ENCODE measurements at places on chromosomes 13 and 19.

DNA sequence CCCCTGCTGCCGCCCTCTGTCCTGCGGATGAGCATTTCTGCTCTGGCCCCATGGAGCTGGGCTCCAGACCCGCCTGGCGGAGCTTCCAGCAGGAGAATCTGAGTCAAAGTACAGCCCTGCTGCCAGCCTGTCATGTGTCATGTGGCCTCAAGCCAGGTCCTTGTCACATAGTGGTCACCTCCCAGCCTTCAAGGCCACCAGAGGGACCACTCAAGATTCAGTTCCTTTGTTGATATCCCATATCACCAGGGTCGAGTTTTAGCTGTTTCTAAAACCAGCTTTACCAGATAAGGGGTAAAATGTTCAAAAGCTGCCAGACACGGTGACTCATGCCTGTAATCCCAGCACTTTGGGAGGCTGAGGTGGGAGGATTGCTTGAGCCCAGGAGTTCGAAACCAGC, 13.4 kb downstream of the THOP1 start:
- peak; percentile 68 for DNase-seq

DNA sequence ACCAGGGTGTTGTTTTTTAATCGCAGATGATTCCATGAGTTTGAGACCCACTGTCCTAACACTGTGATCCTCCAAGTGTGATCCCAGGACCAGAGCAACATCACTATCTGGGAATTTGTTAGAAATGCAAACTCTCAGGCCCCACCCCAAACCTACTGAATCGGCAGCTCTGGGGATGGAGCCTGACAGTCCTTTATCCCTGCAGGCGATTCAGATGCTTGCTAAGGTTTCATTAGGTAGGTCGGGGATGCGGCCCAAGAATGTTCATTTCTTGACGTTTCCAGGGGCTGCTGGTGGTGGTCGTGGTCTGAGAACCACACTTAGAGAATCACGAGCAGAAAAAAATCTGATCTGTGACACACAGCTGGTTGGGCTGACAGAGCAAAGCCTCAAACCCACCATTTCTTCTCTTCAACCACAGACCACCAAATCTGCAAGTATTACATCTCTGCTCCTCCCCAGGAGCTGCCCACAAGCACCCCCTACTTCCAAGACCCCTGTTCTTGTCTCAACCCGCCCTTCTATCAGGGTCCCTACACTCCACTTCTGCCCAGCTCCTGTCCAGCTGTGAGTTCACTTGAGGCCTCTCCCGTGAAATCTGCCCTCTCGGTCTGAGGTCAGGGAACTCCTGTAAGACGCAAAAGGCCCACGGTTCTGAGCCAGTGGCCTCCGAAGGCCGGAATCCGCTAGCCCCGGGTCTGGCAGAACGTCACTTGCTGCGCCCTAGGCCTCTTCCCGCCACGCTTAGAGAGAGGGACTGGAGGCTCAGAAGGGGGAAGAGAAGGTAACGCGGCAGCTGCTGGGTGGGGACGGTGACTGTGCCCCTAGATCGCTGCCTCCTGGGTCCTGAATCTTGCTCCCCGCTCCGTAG, 1.1 kb upstream of the FARP1 start:
- peak; percentile 67 for DNase-seq

- no peak for DNase-seq
Observed at GRCh38 chr13:85640727-85641126, 158.5 kb downstream of the SLITRK6 start.

DNA sequence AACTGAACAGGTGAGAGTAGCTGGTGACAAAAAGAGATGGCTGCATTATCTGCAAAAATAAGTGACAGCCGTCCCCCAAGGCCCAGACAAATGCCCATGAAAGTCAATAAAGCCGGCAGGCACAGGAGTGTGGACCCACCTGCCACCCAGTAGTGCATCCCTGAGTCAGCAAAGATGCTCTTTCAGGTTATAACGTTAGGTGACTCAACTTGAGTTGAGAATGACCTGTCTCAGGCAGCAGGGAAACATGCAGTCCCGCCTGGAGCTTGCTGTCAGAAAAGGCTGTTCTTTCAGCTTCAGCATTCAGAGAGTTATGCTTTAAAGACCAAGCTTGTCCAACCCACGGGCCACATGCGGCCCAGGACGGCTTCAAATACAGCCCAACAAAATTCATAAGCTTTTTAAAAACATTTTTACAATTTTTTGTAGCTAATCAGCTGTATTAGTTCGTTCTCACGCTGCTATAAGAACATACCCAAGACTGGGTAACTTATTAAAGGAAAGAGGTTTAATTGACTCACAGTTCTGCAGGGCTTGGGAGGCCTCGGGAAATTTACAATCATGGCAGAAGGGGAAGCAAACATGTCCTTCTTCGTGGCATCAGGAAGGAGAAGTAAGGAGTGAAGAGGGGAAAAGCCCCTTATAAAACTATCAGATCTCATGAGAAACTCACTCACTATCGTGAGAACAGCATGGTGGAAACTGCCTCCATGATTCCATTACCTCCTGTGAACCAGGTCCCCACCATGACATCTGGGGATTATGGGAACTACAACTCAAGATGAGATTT, 110.4 kb downstream of the RAB20 start:
- DNase-seq: no peak

GRCh38 chr13:26017196-26017921, 34.5 kb downstream of the SHISA2 start:
- no peak for DNase-seq

DNA sequence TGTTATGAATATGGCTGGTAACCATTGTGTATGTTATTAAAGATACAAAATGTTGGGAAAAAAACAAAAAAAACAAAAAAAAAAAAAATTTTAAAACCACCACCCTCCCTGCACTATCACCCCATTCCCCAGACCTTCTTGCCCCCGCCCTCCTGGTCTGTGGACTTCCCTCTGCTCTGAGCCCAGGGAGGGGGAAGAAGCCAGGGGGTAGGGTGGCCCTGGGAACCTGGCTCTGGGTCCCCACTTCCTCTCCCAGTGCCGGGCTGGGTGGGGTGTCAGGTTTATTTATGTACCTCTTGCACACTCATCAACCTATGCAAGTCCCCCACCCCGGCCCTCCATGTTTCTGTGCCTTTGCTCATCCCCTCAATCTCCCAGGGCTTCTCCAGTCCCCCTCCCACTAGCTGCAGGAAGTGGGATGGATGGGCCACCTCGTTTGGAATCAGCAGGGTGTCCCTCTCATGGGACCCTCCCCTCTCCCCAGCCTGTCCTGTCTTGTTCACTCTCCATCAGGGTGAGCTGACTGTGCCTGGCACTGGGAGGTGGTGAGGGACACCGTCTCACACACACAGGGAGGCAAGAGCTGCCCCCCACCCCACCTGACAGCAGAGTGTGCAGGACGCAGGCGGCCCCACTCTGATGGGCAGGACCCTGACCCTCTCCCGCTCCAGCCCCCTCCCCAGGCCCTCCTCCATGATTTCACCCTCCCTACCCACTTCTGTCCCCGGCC, 5.9 kb downstream of the PAF1 start:
- no peak for DNase-seq

- no peak for DNase-seq
Observed at GRCh38 chr19:4063369-4064148, 3.1 kb downstream of the ZBTB7A start.

DNA sequence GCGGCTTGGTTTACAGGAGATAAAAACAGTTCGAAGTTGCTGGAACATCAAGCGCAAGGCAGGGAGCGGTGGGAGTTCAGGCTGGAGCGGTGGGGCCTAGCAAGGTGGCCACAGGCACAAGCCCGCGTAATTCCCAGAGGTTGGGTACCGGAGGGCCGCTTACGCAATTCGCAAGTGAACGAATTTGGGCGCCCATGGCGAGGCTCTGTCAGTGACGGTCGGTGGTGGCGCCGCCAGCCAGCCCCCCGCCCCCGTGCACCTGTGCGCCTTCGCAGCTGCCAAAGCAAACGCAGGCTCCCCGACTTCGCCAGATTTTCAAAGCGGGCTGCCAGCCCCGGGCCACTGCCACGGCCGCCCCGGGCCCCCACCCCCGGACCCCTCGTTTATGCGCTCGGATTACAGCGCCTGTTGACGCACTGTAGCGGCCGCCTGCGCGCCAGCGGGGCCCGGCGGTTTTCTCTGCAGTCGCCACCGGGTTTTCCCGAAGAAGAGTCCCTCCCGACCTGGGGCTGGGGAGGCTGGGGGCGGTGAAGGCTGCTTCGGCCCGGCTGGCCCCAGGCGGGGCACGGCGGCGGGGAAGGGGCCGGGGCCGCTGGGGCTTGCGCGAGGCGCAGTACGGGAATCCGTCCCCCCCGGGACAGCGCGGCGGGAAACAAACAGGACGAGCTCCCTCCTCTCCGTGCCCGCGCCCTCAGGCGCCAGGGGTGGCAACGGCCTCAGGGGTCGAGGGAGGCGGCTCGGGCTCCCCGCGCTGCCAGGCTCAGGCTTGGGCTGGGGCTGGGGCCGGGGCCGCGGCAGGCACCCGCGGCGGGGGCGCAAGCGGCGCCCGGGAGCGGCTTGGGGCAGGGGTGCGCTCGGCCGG, 709 bp downstream of the N4BP2L1 start:
- peak; percentile 69 for DNase-seq

GRCh38 chr13:69657676-69658075, 449.9 kb upstream of the ATXN8OS start:
- no peak for DNase-seq

- DNase-seq: no peak
Observed at GRCh38 chr13:43258771-43259170, 235.4 kb downstream of the DNAJC15 start.

DNA sequence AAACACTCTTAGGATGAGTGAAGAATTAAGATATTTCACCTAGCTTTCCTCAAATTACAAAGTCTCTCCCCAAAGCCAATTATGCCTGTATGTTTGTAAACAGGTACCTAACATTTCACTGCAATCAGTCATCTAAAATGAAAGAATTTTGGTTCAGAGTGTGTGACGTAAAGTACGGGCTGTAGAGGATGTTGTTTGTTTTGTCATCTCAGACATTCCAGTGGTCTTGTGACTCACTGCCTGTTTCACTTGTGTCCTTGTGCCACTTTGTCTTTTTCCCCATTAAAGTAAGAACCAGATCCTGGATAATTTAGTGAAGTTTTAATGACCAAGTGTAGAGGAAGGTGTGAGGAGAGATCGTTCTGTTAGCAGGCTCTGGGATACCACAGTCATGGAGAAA, 28.6 kb upstream of the EID2 start:
- DNase-seq: no peak

- no peak for DNase-seq
Observed at GRCh38 chr13:50149932-50150331, 134.7 kb downstream of the KCNRG start.

- peak; percentile 93 for DNase-seq
Observed at GRCh38 chr19:40613690-40614621, 12.8 kb downstream of the LTBP4 start.

- DNase-seq: no peak
Observed at GRCh38 chr19:1648459-1648849, 4.0 kb downstream of the TCF3 start.

DNA sequence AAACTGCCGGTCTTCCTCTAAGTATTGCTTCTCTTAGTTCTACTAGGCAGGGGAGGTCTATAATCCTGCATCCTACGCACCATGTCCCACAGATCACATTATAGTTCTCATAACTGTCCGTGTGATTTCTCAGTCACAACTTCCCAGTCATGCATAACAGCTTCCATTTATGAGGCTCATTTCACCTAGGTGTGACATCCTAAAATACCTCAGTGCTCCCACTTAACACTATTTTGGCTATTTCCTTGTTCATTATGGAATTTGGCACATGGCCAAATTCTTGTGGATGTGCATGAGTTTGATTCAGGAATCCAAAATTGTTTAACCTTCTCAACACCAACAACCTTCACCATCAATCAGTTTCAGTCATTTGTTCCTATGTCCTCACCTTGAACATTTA, 989.9 kb downstream of the OLFM4 start:
- no peak for DNase-seq

DNA sequence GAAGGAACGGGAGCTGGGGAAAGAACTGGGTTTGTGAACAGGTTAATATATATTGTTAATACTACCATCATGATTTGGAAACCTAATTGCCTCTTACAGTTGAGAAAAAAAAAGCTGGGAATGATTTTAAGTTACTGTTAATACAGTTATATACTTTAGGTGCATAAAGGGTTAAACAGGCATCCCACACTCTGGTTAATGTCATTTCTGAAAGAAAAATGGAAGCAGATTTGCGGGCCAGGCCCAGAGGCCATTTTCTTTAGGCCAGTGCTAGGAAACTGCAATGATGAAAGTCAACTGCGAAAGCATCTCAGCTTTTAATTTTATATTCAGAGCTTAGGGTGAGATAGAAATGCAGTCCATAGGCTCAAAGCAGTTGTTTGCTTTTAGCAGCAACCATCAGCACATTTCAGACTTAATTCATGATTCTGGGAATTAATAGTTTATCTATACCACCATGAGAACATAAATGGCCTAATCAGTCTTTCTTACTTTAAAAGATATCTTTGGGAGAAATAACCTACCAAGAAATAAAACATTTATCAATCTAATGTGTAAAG, 592.8 kb downstream of the GPC6 start:
- no peak for DNase-seq

DNA sequence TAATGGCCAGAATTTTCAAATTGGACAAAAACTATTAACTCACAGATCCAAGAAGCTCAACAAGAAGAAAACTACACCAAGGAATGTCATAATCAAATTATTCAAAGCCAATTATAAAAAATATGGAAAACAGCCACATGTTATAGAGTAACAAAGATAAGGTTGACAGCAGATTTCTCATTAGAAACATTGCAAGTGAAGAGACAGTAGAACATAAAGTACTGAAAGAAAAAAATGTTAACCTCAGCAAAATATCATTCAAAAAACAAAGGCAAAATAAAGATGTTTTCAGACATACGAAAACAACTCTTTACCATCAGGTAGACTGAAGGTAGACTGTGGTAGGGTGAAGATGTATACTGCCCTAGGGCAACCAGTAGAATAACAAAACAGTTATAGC, 83.4 kb downstream of the KCNRG start:
- no peak for DNase-seq

DNA sequence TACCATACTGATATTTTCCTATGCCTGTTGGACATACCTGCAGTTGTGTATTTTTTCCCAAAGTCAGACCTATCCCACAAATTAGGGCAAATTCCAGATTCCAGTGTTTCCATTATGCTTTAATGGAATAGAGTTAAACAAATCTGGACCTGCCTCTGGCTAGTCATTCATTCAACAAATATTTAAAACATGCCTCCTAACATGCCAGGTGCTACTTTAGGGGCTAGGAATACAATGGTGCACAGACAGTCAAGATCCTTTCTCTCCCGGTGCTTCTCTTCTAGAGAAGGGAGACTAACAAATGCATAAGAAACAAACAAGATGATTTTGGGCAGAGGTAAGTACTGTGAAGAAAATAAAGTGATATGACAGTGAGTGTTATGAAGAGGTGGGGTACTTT, 7.5 kb upstream of the WDFY2 start:
- peak; percentile 55 for DNase-seq

DNA sequence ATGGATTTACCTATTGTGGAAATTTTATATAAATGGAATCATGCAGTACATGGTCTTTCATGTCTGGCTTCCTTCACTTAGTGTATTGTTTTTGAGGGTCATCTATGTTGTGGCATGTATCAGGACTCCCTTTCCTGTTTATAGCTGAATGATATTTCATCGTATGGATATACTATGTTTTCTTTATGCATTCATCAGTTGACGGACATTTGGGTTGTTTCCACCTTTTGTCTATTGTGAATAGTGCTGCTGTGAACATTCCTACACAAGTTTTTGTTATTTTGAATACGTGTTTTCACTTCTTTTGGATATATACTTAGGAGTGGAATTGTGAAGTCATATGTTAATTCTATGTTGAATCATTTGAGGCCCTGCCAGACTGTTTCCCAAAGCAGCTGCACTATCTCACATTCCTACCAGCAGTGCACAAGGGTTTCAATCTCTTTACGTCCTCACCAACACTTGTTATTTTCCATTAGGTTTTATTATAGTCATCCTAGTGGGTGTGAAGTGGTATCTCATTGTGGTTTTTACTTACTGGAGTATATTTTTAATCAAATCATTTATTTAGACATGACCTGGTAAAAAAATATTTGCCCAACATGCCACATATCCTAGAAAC, 262.7 kb downstream of the DLEU7 start:
- no peak for DNase-seq

Measured in islet precursor cell (in vitro differentiated cells).